NCI-H460 (cell line): ENCODE measurements at places on chromosomes 7 and 10. TPM values are rescaled to one million over a fixed set of nuclear protein-coding genes. Genes with fewer than 3 reads are reported as not detected.

The DNTT gene
- total RNA-seq, result not detected in 2 replicates

The OGA gene
- 79.9 and 96.2 TPM in 2 replicates for total RNA-seq

The IQUB gene
- total RNA-seq, result 0.30 and 0.43 TPM in 2 replicates

The TEX36 gene
- not detected in 2 replicates for total RNA-seq

The DLX6 gene
- total RNA-seq, result 0.12 and 0.17 TPM in 2 replicates

The CEP55 gene
- total RNA-seq, result 71.8 and 76.0 TPM in 2 replicates

The KAZALD1 gene
- 31.3 and 36.1 TPM in 2 replicates for total RNA-seq

The CDH23 gene
- under 0.01 TPM in 1 of 2 replicates, not detected in the other for total RNA-seq

- DNase-seq, result no peak
Measured at GRCh38 chr10:86167762-86168128, 198.8 kb downstream of the GRID1 start.

DNA sequence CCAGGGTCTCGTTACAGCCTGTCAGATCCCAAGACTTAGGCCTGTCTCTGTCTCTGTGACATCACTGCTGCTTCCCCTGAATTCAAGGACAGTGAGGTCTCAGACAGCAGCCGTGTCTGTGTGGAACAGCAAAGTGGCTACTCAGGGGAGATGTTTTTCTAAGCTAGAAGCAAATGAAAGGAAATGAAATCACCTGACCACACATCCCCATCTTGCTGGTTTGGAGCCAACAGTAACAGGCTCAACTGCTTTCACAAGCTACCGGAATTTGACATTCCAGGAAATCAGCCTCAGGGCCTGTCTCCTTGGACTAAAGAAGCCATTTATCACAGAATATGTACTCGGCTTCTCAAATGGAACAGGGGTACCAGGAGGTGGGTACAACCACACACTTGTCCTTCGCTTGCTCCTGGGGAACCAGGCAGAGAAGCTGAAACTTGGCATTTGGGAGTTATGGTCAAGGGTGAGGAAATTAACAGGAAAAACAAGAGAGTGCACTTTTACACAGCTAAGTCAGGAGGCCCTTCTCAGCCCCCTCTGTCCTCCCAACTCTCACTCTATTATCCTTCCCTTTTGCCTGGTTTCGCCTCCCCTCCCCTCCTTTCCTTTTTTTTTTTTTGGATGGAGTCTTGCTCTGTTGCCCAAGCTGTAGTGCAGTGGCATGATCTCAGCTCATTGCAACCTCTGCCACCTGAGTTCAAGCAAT, 73.2 kb downstream of the SPDYE5 start:
- DNase-seq, result peak; percentile 48

GRCh38 chr10:80413271-80413996, 5.1 kb downstream of the PRXL2A start:
- DNase-seq, result no peak

DNA sequence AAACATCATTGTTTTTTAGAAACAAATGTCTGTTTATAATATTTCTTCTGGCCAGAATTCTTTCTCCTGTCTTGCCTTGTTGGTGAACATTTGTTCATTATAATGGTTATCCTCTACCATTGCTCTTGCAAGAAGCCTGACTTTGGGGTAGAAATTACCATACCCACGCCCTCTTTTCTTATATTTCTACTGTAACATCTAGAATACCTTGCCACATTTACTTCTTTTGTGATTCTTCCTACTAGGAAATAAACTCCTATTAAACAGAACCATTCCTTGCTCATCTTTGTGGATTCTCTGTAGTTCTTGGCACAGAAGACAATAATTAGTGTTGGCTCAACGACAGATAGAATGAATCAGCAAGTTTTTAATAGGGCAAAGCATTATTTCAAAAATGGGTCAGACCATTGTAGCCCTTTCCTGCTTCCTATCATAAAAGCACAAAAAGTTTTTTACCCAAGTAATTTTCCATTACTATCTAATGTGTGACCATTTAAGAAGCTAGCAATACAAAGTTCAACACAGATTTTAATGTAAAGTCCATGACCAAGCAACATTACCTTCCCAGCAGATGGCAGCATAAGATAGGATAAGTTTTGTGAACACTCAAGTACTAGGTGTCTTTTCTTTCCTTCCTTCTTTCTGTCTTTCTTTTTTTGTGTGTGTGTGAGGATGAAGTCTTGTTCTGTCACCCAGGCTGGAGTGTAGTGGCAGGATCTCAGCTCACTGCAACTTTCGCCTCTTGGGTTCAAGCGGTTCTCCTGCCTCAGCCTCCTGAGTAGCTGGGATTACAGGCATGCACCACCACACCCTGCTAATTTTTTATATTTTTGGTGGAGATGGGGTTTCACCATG, 270.4 kb downstream of the HGF start:
- DNase-seq, result peak; percentile 88

DNA sequence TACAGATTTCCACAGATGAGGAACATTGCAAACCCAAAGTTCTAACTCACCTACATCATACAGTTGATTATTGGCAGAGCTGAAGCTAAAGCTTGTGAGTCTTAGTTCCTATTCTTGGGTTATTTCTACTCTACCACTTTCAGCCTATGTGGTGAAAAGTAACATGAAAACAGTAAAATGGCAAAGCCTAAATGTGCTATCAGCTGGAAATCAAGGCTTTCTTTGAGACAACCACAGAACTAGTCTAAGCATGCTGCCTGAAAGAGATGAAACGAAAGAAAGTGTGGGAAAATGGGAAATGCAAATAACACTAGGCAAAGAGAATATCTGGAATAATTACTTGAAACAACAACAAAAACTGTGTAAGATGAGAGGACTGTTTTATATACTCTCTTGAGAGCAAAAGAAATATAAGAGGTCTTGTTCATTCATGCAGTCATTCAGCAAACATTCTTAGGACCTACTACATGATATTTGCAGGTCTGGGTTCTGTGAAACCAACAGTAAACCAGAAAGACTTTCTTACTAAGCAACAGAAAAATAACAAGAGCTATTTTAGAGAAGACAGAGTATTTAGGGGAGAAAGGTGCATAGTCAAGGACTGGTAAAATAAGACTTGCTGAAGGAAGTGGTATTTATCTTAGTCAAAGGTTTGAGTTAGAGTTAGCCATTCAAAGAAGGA, 437.1 kb downstream of the HTR7 start:
- DNase-seq, result no peak

GRCh38 chr10:53491774-53492173, 719.2 kb upstream of the MBL2 start:
- no peak for DNase-seq

GRCh38 chr7:157490465-157490912, 153.7 kb downstream of the DNAJB6 start:
- DNase-seq, result peak; percentile 47

DNA sequence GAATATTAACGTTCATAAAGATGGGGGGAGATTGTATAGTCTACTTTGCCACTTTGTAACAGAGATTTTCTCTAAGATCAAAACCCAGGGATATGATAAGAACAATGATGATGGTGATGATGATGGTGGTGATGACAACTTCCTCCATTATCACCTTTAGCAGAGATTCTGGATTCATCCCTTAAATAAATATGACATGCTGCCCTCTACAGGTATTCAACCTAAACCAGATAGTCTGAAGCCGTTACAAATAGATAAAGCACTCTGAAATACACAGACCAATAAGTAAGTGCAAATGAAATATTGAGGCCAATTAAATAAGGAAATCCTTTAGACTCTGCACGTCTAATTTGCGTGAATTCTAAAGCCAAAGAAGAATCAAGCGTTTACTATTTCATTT, 211.5 kb downstream of the CREB5 start:
- no peak for DNase-seq

DNA sequence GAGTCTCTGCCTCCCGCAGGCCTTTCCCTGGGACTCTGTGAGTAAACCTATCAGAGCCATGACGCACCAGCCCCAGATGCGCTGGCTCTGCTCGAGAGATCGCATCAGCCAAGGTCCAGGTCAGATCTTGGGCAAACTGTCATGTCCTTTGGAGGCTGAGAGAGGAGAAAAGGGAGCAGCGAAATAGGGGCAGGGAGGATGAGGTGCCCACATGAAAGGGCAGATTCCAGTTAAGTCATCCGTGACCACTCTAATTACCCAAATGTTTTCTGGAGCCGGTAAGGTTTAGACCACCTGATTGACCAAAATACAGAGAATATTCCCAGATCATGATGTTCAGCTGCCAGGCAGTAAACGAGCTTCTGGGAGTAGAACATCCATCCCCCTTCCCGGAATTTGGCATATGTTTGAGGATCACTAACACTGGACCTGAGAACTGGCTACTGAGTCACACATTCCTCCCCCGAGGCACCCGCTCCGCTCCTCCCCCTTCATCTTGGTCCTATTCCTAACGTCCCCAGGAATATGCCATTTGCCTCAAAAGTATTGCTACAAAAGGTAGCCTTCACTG, 88.0 kb downstream of the FGFR2 start:
- DNase-seq, result no peak

DNA sequence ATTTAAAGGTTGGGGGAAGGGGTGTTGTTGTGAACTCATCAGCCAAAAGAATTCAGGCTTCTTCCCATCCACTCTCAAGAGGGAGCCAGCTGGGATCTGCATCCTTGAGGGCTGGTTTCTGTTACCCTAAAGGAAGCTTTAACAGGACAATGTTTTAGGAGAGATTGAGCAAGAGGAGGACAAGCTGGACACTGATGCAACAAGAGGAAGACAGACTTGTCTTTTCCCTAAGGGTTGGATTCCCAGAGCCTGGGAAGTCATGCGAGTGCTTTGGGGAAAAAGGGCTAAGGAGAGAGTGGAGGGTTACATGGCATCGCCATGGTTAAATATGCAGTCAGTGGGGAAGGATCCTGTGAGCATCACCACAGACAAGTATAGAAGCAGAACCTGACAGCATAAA, 47.6 kb upstream of the PDE1C start:
- no peak for DNase-seq

- DNase-seq, result no peak
Measured at GRCh38 chr10:106551501-106552062, 612.9 kb downstream of the SORCS1 start.

GRCh38 chr10:12262278-12262981, 66.4 kb downstream of the CDC123 start:
- DNase-seq, result no peak
